ENCODE measurements at places on chromosomes 1 and 21.

DNA sequence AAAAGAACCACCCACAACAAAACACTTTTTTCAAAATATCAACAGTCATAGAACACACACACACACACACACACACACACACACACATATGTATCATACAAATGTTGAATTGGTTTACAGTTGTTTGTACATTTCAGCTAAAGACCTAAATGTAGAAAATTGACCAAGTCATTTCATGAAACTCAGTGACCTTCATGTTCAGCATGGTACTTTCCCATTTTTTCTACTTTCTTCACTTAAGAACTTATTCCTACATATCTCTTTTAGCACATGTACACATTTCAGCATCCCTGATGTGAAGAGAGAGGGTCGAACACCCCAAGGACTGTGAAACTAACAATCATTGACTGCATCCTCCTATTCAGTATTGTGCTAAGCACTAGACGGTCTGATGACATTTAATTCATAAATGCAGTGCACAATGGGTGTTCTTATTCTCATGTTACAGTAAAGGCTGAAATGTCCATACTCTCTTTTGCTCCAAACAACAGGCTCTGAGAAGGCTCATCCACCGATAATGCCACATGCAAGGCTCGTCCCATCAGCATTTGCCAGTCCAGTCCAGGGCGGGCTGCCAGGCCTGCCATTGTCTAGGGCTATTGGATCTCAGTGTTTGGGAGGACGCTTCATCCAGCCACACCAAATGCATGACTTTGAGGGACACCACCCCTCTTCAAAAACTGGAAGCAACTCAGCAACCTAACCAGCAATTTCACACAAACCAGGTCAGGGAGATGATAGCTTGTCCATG, 150.1 kb upstream of the RUNX1 start:
- DNase-seq: no peak

- DNase-seq: no peak
Observed at GRCh38 chr1:43997295-43997999, 6.0 kb downstream of the CCDC24 start.

- DNase-seq: no peak
Observed at GRCh38 chr21:42071146-42071737, at the start of gene UMODL1. Gene UMODL1, plus strand, starts transcription at chr21:42071317. Its CDS starts 0 bp downstream, at chr21:42071317.

- DNase-seq: no peak
Observed at GRCh38 chr1:171159148-171159547, 26.0 kb upstream of the FMO2 start.

DNA sequence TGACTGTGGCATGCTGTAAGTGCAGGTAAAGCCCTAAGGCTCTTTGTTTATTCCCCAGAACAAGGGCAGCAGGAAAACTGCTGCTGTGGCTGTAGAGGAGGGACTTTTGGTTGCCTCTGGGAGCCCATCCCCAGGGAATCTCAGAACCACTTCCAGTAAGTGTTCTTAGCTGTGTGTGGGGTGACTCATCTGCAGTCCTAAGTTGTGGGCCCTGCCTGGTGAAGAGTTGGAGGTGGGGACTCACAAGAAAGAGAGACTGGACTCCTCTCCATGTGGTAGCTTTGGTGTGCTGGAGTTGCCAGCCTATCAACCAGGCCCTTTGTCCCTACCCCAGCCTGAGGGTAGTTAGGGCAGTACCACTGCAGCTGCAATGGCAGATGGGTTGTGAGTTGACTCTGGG, 24.0 kb upstream of the DENND1B start:
- peak; percentile 93 for DNase-seq

DNA sequence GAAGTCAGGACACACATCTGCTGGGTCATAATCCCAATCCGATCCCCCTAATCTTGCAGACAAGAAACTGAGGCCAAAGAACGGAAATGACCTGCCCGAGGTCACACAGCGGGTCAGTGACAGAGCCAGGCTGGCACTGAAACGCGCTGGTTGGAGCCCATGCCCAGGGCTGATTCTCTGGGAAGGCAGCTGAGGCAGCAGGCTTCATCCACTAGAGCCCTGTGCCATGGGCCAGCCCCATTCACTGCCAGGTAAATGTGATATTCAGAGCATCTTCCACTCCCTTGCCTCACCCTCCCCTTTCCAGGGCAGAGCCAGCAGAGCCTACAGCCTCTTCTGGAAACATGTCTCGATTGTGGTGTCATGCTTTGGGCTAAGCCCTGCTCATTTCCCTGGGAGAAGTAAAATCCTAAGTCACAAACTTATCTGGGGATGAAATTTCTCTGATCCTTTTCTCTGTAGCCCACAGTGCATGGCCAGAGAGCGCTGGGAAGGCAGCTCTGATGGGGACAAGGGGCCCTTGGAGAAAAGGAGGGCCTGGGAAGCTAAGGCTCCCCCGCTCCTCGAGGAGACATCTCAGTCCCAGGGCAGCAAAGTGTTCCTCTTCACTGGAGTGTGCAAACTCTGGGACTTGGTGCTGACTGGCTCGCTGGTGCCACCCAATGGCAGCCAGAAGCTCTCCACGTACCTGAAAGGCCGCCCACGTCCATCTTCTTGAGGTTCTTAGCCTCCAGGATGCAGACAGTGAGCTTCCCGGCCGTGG, 110.4 kb downstream of the SYT2 start:
- peak; percentile 83 for DNase-seq

DNA sequence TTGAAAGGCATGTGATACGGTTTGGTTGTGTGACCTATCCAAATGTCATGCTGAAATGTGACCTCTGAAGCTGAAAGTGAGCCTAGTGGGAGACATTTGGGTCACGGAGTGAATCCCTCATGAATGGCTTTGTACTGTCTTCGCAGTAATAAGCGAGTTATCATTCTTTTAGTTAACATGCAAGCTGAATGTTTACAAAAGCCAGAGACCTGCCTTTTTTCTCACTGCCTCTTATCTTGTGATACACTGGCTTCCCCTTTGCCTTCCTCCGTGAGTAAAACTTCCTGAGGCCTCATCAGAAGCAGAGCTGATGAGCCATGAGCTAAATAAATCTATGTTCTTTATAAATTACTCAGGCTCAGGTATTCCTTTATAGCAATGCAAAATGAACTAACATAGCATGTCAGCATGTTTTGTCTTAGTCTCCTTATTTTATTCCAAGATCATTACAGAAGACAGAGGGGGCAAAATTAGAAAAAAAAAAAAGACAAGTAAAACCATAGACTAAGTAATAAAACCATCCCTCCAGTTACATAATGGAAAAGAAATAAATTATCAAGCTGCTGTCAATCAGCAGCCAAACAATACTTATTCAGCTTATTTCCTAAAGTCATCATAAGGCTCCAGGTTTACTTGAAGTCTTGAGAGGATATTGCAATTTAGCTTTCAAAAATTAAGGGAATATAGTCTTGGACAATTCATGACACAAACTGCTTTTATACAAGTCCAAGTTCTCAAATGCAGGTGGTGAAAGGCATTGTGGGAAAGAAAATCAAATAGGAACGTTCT, 12.1 kb downstream of the RGS18 start:
- no peak for DNase-seq

DNA sequence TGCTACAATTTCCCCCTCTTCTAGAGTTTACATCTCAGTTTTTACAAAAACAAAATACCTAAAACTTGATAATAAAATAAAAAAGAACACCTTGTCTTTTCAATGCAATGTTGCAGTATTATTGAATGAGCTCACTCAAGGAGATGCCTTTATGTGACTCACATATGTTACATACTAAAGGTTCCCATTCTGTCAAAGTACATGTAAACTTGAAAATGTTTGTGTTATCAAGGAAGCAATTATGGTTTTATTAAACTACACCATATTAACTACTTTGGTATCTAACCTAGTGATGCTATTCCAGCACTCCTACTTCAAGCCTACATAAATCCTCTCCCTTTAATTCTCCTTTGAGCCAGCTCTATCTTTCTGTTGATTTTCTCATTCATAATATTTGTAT, 658.3 kb downstream of the PTPRC start:
- no peak for DNase-seq

DNA sequence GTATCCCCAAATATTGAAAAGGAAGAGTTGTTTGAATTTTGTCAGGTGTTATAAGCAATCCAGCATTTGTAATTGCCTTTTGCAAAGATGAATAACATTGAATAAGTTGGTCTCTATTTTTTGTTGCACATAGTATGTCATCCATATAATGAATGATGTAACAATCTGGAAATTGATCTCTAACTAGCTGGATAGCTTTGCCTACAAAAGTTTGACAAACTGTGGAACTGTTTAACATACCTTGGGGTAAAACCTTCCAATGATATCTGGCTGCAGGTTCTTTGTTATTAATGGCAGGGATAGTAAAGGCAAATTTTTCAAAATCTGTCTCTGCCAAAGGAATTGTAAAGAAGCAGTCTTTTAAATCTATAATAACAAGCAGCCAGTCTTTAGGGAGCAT, 7.6 kb downstream of the DAP3 start:
- no peak for DNase-seq

DNA sequence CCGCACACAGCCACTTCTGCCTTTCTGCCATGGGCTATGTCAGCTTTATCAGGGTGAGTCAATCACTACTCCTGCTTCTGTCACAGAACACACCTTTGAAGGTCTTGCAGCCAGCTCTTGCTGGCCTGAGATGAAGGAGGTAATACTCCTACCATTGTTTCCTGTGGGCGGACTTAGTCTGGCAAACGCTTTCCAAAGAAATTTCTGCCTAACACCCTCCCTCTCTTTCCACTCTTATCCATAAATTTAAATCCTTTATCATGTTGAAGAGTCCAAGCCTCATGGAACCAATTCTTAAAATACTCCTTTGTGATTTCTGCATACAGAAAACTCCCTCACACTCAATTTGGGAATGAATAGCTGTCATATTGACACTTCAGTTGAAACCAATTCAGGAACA, 633.1 kb upstream of the CHRM3 start:
- DNase-seq: no peak

DNA sequence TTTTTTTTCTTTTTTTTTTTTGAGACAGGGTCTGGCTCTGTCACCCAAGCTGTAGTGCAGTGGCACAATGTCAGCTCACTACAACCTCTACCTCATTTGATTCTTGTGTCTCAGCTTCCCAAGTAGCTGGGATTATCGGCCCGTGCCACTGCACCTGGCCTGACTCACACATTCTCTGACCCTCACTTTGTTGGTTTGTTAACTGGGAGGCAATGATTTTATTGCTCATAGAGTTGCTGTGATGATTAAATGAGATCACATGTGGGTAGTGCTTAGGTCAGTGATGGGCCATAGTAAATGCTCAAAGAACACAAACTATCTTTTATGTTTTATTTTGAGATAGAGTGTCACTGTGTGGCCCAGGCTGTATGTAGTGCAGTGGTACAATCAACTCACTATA, 47.3 kb upstream of the SSBP3 start:
- no peak for DNase-seq

- no peak for DNase-seq
Observed at GRCh38 chr1:236247286-236247685, 34.5 kb downstream of the ERO1B start.

GRCh38 chr1:110967256-110967655, 3.5 kb upstream of the LRIF1 start:
- no peak for DNase-seq

GRCh38 chr1:64721576-64722145, 23.2 kb upstream of the RAVER2 start:
- DNase-seq: no peak
